ENCODE measurements at places on chromosomes 7 and 10.

GRCh38 chr7:126856691-126857291, 395.9 kb downstream of the GRM8 start:
- no peak for DNase-seq

- DNase-seq = no peak
Observed at GRCh38 chr10:51926337-51926736, 226.9 kb upstream of the CSTF2T start.

GRCh38 chr7:18780266-18780665, 284.7 kb downstream of the HDAC9 start:
- DNase-seq = no peak

GRCh38 chr7:6338551-6339274, 66.3 kb upstream of the CYTH3 start:
- DNase-seq = no peak

DNA sequence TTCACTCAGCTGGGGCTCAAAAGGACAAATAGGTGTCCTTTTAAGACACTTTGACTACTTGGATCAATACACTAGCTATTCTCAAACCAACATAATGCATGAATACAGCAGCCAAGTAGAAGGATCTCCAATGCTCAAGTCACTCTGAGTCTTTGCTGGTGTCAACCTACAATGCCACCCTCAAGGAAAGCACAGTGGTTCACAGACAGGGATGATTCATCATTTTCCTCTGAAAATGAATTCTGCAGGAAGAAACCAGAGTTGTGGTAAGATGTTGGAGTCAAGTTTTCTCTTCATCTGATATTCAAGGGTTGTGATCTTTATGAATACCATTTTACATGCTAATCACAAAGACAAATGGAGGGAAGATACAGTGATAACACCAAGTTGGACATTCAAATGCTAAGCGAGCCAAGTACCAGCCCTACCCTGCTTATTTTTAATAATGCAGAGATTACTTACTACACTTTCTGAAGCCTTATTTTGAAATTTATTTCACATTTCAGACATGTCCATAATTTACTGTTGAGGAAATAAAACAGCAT, 143.1 kb upstream of the FGFR2 start:
- DNase-seq = no peak

- no peak for DNase-seq
Observed at GRCh38 chr7:134910214-134910890, 76.0 kb upstream of the AGBL3 start.

DNA sequence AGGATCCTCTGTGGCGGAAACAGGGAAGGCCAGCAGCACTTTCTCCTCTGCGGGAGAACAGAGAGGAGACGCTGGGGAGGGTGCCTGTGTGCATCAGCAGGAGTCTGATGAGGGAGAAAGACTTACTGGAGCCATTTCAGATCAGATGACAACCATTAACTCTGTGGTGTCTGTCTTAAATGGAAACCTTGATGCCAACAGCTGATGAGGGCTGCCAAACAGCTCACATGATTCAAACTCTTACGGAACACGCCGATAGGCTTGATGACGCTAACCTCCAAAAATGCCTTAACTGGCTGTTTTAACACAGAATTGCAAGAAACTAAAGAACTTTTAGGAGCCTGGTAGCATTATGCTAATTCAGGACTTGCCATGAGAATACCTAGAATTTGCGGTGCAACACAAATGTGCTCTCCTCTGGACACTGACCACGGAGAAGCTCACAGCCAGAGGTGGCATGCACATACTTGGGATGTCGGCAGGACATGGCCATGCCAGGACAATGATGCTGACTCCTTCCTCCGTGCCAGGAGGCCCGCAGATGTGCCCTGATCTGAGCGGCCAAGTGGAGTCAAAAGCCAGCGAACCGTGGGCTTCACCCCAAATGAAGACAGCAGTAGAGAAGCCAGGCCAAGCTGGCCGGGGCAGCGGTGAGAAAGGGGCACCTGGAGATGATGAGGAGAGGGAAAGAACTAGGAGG, 154.9 kb downstream of the ZMYND11 start:
- no peak for DNase-seq

DNA sequence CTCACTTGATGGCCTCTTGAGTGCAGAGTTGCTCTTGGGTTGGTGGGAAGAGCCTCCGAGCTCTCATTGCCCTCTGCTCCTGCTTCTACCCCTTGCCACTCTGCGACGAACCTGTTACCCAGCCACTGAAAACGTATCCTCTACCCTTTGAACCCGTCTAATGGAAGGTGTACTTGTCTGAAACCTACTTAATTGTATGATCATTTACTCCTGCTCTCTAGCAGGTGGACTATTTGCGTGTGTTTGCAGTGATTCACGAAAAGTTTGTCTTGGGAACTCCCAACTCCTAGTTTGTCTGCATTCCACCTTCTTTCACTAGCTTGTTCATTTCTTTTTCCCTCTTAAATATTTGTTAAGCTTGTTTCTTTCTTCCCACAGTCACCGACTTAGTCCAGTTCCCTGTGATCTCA, 503 bp downstream of the CROT start:
- no peak for DNase-seq

DNA sequence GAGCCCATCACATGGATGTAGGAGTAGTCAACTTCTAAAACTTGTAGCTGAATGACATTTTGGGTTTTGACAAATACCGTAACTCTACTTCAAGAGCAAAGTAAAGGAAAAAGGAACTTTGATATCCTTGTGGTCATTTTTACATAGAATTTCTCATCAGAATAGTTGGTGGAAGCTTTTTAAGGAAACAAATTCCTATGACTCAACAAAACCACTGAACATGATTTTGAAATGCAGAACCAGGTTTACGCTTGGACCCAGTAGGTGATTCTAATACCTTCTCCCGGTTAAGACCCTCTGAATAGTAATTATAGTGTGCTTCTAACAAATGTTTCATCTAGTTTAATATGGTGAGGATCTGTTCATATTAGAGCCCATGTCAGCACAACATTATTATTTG, 307.8 kb downstream of the GPR37 start:
- DNase-seq = no peak
